ENCODE measurements at places on chromosomes 6 and 20.

- DNase-seq = no peak
Measured at GRCh38 chr20:33785503-33785902, 25.6 kb upstream of the CHMP4B start.

DNA sequence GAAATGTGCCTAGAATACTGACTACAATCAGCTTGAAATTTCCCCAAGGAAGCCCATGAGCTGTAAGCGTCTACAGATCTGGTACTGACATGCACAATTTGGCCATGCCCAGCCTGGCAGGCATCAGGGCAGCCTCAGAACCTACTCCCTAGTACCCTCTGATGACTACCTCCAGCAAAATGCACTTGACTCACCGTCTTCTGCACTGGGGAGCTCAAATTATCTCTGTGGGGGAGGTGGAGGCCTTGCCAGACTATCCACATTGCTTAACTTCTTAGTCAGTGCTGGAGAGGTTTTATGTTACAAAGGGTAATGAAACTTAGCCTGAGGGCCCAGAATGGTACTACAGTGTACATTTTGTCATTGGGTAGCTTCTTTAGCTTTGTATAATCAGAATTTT lies 126.0 kb upstream of the ADGRF1 start:
- DNase-seq = no peak

- DNase-seq = no peak
Measured at GRCh38 chr20:59678288-59678687, 73.9 kb downstream of the PHACTR3 start.

DNA sequence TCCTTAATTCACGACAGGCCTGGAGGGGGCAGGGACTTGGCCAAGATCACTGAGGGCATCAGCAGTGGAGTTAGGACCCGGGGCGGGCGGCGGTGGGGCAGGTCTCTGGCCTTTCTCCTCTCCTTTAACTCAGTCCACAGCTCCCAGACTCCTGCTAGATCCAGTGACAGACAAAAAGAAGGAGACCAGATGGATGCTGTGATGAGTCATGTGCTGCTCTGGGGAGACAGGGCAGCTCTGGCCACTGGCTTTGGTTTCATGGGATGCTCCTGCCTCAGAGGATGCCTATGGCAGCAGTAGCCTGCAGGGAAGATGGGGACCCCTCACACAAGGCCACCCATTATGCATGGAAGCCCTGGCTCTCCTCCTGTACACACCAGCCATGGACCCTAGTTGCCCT lies 20.5 kb downstream of the EPB41L1 start:
- DNase-seq = peak; percentile 33

Data from glutamatergic neuron (in vitro differentiated cells).